K562 (cell line): ENCODE measurements at places on chromosomes 2 and 18. TPM values are rescaled to one million over a fixed set of nuclear protein-coding genes. Genes with fewer than 3 reads are reported as not detected.

ALPG gene
- total RNA-seq: not detected in 2 replicates

MGAT4A gene
- 0.35 and 0.38 TPM in 2 replicates for total RNA-seq

SNORC gene
- total RNA-seq: 0.80 and 1.7 TPM in 2 replicates

GRCh38 chr2:2848621-2849333 lies 517.7 kb upstream of the MYT1L start:
- DNase-seq: no peak

DNA sequence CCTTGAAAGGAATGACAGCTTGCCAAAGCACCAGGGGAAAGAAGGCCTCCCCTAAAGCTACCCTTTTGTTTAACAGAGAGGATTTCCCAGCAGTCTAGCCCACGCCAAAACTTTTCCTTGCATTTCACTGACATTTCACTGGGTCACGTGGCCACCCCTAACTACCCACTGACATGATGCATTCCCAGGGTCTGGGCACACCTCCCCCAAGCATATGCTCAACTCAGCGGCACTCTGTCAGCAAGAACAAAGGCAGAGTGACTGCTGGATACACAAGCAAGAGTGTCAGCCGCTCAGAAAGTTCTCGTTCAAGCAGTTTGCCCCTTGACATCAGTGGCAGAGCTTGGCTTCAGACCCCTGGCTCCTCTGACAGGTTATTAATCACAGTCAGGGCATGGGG lies 34.2 kb upstream of the MARCO start:
- no peak for DNase-seq
